ENCODE measurements at places on chromosomes 1 and 21. TPM values are rescaled to one million over a fixed set of nuclear protein-coding genes. Genes with fewer than 3 reads are reported as not detected.
A peak's percentile ranks its signal among the peaks of the same experiment; 100 is the strongest.

- DNase-seq, result no peak
These were observed 20.6 kb upstream of the NBL1 start for GRCh38 chr1:19623523-19623922.

GRCh38 chr1:16438924-16439323, 1.6 kb upstream of the NECAP2 start:
- DNase-seq, result no peak

GRCh38 chr1:201419746-201420607, 1.6 kb downstream of the TNNI1 start:
- DNase-seq, result no peak

DNA sequence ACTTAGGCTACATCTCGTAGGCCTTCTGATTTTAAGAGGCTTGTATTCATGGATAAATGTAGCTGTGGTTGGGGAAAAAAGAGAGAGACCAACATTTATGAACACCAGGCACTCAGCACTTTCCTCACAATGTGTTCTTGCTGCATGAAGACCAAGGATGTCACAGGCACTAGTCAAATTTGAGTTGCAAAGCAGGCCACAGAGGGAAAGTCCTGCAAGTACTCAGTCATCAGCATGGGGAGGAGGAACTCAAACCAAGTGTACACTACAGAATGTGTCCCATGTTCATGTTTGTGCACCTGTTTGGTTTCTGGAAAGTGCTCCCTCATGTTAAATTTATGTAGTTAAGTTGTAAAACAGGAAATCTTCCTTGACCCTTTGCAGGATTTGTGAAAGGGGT, 8.7 kb upstream of the MAP3K7CL start:
- DNase-seq, result no peak

GRCh38 chr1:55369474-55369873, 154.3 kb upstream of the USP24 start:
- no peak for DNase-seq

- no peak for DNase-seq
These were observed 19.6 kb upstream of the SLC26A9 start for GRCh38 chr1:205962821-205963221.

DNA sequence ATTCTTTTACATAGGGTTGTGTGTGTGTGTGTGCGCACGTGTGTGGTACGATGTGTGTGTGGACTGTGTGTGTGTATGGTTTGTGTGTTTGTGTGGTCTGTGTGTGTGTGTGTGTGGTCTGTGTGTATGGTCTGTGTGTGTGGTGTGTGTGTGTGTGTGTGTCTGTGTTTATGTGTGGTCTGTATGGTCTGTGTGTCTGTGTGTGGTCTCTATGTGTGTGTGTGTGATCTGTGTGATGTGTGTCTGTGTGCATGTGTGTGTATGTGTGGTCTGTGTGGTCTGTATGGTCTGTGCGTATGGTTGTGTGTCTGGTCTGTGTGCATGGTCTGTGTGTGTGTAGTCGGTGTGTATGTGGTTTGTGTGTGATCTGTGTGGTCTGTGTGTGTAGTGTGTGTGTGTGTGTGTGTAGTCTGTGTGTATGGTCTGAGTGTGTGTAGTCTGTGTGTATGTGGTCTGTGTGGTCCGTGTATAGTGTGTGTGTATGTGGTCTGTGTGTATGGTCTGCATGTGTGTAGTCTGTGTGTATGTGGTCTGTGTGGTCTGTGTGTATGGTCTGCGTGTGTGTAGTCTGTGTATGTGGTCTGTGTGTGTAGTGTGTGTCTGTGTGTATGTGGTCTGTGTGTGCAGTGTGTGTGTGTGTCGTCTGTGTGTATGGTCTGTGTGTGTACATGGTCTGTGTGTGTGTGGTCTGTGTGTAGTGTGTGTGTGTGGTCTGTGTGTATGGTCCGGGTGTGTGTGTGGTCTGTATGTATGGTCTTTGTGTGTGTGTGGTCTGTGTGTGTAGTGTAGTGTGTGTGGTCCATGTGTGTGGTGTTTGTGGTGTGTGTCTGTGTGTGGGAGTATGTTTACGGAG, 46.8 kb downstream of the RHOU start:
- DNase-seq, result no peak

GRCh38 chr1:241114699-241115233, 242.2 kb downstream of the RGS7 start:
- DNase-seq, result no peak

DNA sequence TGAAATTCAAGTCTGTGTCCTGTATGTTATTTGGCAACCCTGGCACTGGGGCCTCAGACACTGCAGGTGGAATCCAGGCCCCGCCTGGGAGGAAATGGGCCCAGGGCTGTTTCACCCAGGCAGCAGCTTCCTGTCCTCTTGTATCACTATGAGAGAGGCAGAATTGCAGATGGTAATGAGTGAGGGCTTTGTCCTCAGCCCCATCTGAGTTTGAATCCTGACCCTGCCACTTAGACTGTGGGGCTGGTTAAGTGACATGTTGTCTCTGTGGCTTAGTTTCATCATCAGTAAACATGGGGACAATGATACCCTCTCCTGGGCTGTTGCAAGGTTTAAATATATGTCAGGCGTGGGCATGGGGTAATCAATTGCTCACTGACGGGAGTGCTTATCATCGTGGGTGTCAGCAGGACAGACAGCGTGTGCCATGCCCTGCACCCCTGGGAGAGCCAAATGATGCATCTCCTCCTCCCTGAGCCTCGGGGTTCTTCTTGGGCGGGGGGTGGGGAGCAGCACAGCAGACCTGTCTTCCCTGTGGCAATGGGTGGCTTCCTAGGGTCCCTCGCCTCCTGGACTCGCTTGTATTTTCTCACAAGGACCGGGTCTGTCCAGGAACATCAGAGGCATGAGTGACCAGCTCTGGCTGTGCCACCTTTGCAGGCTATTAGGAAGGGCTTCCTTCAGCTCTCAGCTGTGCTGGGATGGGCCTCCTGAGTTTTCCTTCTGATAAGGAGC, 42.1 kb downstream of the ARHGEF10L start:
- no peak for DNase-seq

DNA sequence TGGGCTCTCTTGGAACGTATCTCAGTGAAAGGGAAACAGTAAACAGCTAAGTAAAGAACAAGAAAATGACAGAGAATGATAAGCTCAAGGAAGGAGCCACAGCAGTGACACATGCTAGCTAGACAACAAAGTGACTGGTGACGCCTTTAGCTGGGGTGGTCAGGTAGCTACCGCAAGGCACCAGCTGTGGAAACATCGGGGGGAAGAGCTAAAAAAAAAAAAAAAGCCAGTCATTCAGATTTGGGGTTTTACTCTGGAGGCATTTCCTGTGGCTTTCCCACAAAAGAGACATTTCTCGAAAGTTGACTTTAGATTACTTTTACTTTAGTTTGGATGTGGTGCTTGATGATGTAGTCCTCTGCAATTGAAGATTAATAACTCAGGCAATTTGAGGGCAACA, 2.1 kb downstream of the FHAD1 start:
- DNase-seq, result peak; percentile 69

DNA sequence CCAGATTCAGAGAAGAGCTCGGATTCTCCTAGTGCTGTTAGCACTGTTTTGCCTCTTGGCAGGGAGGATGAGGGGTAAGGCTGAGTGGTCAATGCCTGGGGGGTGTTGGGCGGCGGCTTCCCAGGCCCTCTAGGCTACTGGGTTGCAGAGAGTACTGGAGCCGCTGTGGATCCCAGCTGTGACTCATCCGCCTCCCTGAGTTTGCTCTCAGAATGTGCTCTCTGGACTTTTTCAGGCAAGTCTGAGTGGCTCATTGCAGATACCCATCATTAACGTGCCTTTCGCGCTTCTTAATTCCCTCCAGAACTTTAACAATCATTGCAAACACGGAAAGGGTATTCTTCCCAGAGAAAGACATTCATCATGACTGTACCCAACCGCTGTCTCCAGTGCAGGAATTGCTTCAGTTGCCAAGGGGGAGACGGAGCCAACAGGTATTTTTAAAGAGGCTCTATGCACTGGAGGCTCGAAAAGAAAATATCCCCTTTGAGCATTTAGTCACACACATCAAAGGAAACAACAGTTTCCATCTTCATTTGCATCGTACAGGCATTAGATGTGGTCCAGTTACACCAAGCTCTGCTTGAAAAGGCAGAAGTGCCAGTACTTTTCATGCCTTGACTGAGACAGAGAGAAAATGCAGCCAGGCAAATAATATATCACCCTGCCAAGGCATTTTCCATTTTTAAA, 14.4 kb upstream of the CAMTA1 start:
- no peak for DNase-seq

- DNase-seq, result no peak
These were observed 8.9 kb downstream of the COL9A2 start for GRCh38 chr1:40308036-40308727.

GRCh38 chr1:203124546-203125317, 2.8 kb upstream of the ADORA1 start:
- no peak for DNase-seq

CYP4X1 gene
- total RNA-seq, result not detected

PRDM16 gene
- total RNA-seq, result not detected

GSTM2 gene
- total RNA-seq, result 19.2 TPM

CRYZL1 gene
- total RNA-seq, result 34.8 TPM

GJA8 gene
- total RNA-seq, result not detected

CDC7 gene
- 23.1 TPM for total RNA-seq

TNFSF4 gene
- 3.1 TPM for total RNA-seq

Measured in activated T-helper 1 cell treated with anti-CD3 and anti-CD28 coated beads, Interleukin-12 subunit alpha, Interleukin-12 subunit beta, Interleukin-2, Interleukin-4 antibody, amounts not matched to agents 30 ng/mL and 10 ng/mL and 1 ng/mL, durations not matched to agents 14 hours and 24 hours and 36 hours (primary cell).